ENCODE measurements at places on chromosomes 6 and 20. TPM values are rescaled to one million over a fixed set of nuclear protein-coding genes. Genes with fewer than 3 reads are reported as not detected.

The TRAPPC3L gene
- not detected for total RNA-seq

The MED23 gene
- total RNA-seq = 33.1 TPM

DNA sequence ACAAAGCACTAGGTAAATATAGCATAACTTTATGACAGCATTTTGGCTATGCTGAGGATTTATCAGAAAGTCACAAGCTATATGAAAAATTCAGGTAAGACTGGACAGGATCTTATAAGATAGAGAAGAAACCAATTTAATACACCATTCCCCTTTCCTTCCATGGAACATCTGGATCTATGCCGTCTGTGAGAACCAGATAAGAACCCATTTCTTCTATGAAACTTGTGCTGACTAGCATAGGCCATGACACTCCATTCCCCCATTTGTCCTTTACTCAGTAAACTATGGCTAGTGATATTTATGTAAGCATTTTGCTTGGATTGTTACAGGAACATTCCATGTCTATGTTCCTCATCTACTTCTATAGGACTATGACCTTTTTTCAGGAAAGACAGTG lies 437.7 kb downstream of the ADGRB3 start:
- no peak for DNase-seq

- no peak for DNase-seq
Observed at GRCh38 chr20:22848364-22848763, 186.7 kb upstream of the SSTR4 start.

GRCh38 chr6:84119277-84119676 lies 85.7 kb downstream of the MRAP2 start:
- no peak for DNase-seq

- DNase-seq = no peak
Observed at GRCh38 chr20:4022386-4023286, 7.3 kb upstream of the RNF24 start.

Measured in activated CD8-positive, alpha-beta memory T cell treated with anti-CD3 and anti-CD28 coated beads, Interleukin-2, amount 10 ng/mL, durations not matched to agents 7 days and 5 days (primary cell).